ENCODE measurements at places on chromosomes 4 and X. TPM values are rescaled to one million over a fixed set of nuclear protein-coding genes. Genes with fewer than 3 reads are reported as not detected.

Gene NFKB1
- total RNA-seq = 39.8 TPM

Gene PJA1
- total RNA-seq = 26.1 TPM

GRCh38 chr4:185071236-185071811 is 53.0 kb downstream of the HELT start:
- no peak for DNase-seq

Gene QDPR
- 15.6 TPM for total RNA-seq

DNA sequence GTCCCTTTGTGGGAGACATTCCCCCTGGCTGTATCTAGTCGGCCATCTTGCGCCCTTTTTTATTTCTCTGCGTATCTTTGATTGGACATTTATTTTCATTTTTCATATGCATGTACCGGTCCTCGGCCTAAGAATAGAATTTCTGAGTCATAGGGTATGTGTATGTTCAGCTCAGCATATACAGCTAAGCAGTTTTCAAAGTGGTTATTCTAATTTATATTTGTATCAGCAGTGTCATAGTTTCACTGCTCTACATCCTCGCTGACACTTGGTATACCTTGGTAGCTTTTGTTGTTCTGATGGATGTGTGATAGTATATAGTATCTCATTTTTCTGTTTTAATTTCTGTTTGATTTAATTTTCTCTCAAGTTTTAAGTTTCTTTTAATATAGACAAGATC is 38.7 kb downstream of the BEX3 start:
- no peak for DNase-seq

- DNase-seq = no peak
Observed at GRCh38 chr4:101699441-101700124, 90.9 kb upstream of the BANK1 start.

GRCh38 chr4:6420036-6420435 is 52.4 kb downstream of the PPP2R2C start:
- DNase-seq = no peak

Gene GAGE12E
- not detected for total RNA-seq

GRCh38 chrX:120680090-120680489 is 50.2 kb upstream of the C1GALT1C1 start:
- no peak for DNase-seq

DNA sequence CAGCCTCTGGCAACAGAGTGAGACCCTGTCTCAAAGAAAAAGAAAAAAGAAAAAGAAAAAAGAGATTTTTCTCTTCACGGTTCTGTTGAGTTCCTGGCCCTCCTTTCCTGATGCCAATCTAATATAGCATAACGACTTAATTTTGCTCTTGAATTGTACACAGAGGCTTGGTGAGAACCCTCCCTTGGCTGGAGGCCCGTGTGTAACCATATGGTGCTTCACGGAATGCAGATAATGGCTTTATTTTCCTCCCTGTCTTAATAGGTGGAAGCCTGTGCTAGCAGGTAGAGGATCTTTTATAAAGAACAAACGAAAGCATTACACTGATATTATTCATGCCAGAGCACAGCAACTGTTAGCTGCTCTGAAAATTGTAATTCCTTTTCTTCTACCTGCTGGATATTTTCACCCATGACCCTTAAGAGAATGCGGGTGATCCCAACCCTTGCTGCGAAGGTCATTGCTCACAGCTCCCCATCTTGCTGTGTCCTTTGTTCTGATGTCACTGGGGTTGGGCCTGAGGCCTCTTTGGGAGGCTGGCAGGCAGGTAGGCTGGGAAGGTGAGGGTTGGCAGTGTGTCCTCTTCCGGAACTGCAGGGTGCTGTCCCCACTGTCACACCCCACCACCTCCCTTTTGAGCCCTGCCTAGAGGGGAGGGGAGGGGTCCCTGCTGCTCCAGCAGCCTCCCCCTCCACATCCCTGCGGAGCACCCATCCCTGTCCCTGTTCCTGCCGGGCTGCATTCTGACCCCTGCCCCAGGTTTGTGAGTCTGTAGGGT is 83.8 kb upstream of the STOX2 start:
- no peak for DNase-seq

- no peak for DNase-seq
Observed at GRCh38 chrX:68112321-68112720, 321.0 kb downstream of the OPHN1 start.

- DNase-seq = peak; percentile 95
Observed at GRCh38 chr4:5710961-5711478, at the start of gene EVC. EVC (plus strand) TSS chr4:5711201; CDS start chr4:5711381, 180 bp downstream.

DNA sequence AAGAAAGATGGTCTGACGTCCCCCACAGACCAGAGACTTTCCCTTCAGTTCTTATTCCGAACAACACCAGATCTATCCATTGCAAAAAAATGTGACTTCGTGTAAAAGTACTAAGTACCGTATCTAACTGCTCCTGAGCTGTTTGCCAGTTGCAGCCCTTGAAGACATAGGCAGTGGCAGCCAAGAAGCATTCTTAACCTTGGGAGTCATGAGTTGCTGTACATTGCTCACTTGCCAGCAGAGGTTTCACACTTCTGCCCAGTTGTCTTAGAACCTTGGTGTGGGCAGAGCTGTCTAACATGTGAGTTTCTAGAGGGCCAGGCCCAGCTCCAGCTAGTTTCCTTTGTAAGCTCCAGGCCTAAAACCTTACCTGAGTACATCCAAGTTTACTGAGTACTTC is 10.5 kb upstream of the CHRDL1 start:
- DNase-seq = no peak

DNA sequence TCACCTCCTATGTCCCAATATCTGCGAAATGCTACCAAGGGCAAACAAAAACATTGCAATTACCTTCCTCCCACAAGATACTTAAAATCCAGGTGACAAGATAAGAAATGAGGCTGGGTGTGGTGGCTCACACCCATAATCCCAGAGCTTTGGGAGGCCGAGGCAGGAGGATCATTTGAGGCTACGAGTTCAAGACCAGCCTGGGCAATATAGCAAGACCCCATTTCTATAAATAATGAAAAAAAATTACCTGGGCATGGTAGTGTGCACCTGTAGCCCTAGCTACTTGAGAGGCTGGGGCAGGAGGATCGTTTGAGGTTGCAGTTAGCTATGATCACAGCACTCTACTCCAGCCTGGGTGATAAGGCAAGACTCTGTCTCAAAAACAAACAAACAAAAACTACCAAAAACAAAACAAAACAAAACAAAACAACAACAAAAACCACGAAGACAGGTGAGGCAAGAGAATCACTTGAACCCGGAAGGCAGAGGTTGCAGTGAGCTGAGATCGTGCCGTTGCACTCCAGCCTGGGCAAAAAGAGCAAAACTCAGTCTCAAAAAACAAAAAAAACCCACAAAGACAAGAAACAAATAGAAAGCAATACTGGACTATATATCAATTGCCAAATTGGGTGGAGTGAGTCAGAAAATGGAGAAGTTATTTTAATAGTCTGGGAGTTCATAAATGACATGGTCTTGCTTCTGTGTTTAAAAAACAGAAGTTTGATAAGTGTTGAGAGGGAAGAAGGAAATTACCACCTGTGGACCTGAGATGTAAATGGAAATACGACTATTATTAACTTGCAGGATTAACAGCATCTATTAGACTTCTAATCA is 176.5 kb downstream of the FBXW7 start:
- no peak for DNase-seq

DNA sequence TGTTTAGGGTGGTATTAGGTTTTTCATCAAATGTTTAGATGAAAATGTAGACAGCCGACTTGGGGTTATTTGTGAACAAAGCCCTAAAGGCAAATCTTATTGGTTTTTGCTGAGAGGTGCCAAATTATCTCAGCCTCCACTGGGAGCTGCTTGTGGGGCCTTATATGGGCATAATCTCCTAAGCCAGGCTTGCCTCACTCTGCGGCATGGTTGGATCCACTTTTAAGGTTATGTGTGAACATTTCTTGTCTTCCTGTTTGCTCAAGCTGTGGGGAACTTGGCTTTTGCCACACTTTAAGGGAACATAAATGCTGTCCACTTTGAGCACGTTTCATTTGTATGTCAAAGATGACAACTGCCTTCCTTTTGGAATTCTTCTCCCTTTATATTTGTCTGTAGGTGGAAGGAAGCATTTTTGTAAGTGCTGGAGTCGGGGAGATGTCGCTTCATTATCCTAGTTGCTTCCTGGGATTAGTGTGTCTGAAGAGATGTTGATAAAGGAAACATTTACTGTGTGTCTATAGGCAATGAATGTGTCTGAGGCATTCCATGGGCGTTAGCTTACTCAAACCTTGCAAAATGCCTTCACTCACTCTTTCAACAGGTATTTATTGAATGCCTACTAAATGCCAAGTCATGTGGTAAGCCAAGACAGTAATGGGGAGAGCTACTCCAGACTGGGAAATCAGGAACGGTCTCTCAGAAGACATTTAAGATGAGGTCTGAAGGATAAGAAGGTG is 78.3 kb downstream of the SLC9A6 start:
- DNase-seq = peak; percentile 56

Gene HEPH
- 67.8 TPM for total RNA-seq

- no peak for DNase-seq
Observed at GRCh38 chrX:69131886-69132285, 33.4 kb downstream of the PJA1 start.

DNA sequence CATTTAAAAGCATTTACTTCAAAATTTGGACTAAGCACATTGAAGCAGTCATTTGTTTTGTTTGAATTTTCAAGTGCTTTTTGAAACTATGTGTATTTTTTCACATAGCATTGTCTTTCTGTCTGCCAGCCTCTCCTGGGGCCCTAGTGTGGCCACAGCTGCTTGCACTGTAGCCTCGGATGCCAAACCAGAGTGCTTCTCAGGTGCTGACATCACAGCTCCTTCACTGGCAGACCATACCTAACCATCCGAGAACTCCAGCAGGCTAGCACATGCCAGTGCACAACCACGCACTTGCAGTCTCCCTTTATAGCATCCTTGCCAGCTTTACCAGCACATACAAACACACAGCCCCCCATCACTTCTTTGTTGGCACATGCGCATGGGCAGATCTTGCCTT is 1019.7 kb downstream of the STPG2 start:
- no peak for DNase-seq

Gene ESX1
- not detected for total RNA-seq

GRCh38 chrX:129808158-129808828 is 28.5 kb downstream of the SASH3 start:
- no peak for DNase-seq

Gene DMRTC1
- not detected for total RNA-seq

GRCh38 chrX:72100824-72101351 is 30.8 kb downstream of the RTL5 start:
- DNase-seq = no peak

Gene SCML2
- total RNA-seq = 2.2 TPM

- no peak for DNase-seq
Observed at GRCh38 chrX:139642241-139642927, 65.6 kb downstream of the MCF2 start.

GRCh38 chrX:80014141-80014940 is at the start of gene TBX22:
TBX22 (plus strand) TSS chrX:80014753; CDS start chrX:80022270, 7,517 bp downstream.
- no peak for DNase-seq

DNA sequence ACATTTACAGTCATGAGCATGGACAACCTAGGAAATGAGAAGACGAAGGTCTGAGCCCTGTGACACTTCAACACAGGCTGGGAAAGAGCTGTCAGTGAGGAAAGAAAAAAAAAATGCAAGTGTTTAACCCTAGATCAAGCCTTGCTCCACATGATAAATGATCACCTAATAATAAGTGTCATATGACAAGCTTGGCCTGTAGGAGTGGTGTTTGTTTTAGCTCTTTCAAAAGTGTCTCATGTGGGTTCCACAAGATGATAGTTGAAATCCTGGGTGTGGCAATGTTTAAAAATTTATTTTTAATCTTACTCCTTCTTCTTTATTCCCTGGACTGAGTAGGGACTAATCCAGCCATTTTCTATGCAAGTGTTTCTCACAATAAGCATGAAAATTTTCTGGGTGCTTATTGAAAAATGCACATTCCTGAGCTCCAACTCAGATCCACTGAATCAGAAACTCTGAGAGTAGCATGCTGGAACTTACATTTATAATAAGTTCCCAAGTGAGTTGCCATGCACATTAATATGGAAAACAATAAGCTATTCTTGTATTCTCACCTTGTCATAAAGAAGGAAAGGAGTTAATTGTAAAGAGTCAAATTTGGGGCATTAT is 138.3 kb downstream of the AREG start:
- no peak for DNase-seq

- DNase-seq = no peak
Observed at GRCh38 chrX:8405631-8406030, 59.0 kb upstream of the VCX3B start.

GRCh38 chrX:151793886-151794285 is 59.3 kb downstream of the CNGA2 start:
- DNase-seq = no peak

- no peak for DNase-seq
Observed at GRCh38 chrX:100747090-100747489, 15.2 kb upstream of the SYTL4 start.

All from aorta (tissue), 5 donors.